ENCODE measurements at places on chromosomes 11 and 22.

DNA sequence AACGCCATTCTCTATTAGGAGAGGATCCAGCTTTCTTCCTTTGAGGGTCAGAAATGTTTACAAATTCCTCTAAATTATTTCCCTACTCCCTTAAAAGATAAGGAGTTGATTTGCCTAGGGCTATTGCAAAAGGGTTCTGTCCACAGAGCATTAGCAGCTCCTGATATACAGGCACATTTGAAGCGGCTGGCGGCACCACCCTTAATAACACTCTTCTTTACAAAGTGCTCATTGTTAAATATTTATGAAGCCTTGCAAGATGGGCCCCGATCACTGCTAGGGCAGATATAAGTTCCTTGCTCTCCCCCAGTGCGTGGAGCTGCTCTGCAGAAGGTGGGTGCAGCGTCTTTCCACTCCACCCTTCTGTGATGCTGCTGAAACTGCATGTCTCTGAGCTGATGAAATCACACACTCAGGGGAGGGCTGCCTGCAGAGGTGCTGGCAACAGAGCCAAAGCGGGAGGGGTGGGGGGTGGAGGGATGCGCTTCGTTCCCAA is 116.7 kb upstream of the NTM start:
- DNase-seq, result no peak

DNA sequence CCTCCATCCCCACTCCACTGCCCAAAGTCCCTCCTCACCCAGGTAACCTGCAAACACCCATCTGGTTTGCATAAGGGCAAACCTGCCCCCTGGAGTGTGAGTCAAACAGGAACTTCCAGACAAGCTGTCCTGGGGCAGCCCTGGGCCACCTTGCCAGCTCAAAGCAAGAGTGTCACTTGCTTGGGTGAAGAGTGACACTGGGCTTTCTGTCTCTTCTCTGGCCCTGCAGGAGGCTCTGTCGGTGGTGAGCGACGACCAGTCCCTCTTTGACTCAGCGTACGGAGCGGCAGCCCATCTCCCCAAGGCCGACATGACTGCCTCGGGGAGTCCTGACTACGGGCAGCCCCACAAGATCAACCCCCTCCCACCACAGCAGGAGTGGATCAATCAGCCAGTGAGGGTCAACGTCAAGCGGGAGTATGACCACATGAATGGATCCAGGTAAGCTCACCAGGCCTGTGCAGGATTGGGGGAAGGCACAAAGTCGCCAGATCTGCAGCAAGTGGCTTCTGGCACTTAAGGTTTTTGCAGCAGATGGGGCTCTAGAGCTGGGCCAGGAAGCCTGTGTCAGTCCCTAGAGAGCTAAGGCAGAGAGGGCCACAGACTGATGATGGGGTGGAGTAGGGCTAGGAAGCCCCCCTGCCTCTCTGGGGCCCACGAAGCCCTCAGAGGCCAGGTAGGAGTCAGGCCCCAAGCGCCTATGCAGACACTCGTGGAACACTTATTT is 64.2 kb downstream of the FLI1 start:
- no peak for DNase-seq

DNA sequence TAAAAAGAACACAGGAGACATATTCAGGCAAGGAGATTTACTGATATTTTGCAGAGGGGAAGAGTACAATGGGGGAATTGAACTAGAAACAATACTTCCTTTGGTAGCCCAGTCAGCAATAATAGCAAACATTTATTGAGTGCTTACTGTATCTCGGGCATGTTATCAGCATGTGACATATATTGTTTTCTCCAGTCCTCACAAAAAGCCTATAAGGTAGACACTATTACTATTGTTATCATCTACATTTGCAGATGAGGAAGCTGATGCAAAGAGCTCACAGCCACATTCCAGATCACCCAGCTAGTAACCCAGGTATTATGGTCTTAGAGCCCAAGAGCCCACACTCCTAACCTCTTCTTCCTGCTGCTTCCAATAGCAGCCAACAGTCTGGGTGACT is 27.9 kb downstream of the NAV2 start:
- no peak for DNase-seq

DNA sequence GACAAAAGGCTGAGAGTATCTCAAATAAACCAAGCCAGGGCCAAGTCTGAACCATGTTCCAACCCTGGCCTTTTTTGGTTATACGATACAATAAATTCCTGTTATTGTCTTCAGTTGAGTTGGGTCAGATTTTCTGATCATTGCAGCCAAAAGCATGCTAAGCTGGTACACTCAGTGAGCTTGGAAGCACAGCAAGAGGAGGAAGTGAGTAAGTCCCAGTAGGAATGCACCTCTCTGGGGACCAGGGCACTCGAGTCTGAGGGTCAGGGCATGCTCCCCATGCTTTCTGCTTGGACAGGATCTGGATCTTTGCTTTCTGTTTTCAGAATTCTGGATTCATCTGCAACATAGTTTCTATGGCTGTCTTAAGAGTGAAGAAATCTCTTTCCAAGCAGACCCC is 73.1 kb downstream of the TMPRSS5 start:
- DNase-seq, result no peak

- no peak for DNase-seq
Observed at GRCh38 chr11:6273188-6273587, 13.6 kb downstream of the CCKBR start.

GRCh38 chr22:33726294-33726734 is 194.0 kb downstream of the LARGE1 start:
- DNase-seq, result no peak

DNA sequence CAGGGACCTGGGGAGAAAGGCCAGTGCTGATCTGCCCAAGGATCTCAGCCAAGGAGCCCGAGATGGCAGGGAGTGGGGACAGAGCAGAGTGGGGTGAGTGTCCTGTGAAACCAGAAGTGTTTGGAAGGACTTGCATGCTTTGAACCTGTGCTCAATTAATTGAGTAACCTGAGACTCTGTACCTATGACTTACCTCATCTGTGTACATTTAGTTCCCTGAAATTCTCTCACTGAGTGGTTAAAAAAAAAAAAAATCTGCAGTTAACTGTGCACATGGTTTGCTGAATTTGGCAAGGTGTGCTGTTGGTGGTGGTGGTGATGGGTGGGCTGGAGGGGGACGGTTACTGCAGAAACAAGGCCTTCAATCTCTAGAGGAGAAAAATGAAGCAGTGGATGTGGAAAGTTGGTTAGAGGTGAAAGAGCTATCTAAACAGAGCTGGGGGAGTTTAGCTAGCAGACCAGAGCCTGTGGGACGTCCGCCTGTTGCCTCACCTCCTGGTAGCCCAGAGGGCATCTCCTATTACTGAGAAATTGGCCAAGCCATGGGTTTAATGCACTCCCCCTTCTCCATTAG is 8.3 kb upstream of the SORL1-AS1 start:
- no peak for DNase-seq

DNA sequence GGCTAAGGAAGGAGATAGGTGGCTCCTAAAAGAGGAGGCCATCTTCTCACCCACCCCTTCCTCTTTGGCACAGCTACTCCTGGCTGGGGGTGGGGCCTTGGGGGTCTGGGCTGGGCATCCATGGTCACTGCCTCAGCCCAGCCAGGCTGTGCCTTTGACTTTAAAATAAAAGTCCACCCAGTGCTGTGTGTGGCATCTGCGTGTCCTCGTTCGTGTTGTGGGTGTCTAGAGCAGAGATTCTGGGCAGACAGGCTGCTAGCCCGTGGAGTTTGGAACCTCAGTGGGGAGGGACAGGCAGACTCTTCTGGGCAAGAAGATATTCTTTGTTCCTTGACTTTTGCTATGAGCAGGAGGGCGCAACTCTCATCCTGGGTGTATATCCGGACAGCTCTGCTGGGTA is 13.1 kb downstream of the RPS6KA4 start:
- no peak for DNase-seq

- DNase-seq, result no peak
Observed at GRCh38 chr11:115083144-115083806, 404.9 kb downstream of the NXPE2 start.

GRCh38 chr11:10275714-10276113 is 18.3 kb downstream of the SBF2 start:
- DNase-seq, result no peak

DNA sequence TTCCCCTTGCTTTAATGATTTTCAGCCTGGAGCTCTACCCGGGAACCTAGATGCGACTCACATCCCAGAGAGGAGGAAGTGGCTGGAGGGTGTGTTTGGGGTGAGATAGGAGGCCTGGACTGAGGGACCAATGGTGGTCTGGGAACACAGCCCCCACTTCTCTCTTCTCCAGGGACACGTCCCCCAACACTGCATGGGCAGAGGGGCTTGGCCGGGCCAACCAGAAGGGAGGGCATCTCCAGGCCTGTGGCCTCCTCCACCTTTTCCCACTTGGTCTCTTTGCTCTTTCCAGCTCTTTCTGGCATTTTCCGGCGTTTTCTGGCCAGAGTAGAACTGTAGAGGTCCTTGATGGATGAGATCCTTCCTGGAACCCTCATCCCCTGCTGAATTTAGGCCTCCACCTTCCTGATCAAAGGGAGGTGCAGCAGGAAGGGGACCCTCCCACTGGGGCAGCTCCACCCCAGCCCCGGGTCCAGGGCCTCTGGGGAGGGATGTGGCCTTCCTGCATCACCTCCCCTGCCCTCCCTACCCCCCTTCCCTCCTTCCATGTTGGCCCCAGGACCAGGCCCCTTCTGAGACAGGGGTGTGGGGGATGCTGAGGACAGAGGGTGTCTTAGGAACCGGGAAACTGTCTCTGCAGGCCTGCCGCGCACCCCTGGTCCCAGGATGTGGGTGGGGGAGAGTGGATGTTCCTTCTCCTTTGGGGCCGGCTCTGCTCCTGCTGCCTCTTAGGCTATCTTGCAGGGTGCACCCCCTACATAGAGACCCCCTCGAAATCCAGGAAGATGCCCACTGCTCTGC is 24.4 kb downstream of the MRGPRG start:
- no peak for DNase-seq

DNA sequence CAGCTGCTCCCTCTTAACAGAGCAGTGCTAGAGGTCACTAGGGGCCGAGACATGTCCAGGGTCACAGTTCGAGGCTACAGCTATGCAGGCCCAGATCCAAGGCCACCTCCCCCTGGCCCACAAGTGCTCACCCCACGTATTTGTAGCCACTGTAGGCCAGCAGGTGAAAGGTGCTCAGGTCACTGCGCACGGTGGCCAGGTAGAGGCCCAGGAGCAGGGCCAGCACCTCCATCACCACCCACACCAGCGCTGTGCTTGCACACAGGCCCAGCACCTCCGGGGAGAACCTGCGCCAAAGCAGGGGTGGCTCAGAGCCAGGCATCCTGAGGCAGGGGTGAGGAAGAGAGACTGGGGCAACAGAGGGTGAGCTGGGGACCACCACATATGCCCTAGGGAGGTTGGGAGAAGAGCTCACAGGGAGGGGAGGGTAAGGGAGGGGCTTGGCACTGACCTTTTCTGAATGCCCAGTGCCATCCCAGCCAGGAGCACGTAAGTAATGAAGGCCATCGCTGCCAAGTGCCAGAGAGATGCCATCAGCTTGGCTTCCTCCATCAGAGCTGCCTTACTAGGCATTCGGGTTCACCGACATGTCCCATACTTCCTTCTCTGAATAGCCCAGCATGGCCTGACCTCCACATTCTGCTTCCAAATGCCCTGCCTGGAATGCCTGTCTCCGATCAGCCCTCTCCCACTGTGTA is 3.5 kb downstream of the YIF1A start:
- no peak for DNase-seq

DNA sequence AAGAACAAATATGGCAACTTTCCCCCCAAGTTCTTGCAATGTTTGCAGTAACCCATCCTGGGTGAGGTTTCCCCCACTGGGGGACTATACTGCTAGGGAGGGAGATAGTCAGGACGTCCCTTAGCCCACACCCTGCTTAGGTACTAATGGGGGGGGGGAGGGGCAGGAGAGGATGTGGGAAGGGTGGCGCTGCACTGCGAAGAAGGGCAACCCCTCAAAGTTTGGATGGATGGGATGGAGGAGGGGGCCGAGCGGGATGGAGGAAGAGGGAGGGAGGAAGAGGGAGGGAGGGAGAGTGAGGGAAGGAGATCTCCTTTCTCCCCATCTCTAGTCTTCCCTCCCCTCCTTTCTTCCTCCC is 100.6 kb upstream of the HSD17B12 start:
- no peak for DNase-seq

- no peak for DNase-seq
Observed at GRCh38 chr22:35995772-35996171, 32.9 kb downstream of the RBFOX2 start.

- DNase-seq, result no peak
Observed at GRCh38 chr11:17778352-17778751, 43.8 kb downstream of the KCNC1 start.

DNA sequence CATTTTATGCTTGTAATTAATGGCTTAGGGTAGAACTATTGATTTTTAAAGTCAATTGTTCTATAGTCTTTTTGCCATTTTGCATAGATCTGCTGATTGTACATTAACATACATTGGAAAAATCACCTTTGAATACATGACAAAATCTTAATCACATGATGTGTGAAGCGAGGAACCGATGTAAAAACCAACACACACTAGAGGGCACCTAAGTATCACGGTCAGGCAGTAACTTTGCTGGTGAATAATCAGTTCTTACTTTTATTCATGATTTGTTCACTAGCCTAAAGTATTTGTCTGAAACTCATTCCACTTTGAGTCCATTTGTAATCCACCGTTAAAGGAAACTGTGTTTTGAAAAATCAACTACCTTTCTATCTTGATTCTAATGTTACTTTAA is 28.2 kb downstream of the JHY start:
- DNase-seq, result no peak
